ENCODE measurements at places on chromosomes 6 and 20.

DNA sequence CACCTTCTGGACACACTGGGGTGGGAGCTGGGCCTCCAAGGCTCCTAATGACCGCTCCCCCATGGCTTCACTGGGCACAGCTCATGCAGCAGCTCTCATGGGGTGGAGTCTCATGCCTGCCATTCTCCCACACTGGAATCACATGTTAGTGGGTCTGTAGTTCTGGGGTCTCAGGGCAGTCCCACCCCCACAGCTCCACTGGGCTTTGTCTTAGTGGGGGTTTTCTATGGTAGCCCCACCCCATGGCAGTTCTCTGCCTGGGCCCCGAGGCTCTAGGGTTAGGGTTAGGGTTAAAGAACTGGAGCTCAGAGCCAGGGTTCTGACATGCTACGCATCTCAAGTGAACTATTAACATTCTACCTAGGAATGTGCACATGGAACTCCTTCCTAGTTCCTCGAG is 139.0 kb downstream of the PCSK2 start:
- H3K36me3 ChIP-seq: no peaks in the 10 kb centered on the region
- H3K27me3 ChIP-seq: peaks cover 4% of the 10 kb centered on the region
- no peaks in the 10 kb centered on the region for H3K4me1 ChIP-seq
- no peak for DNase-seq
- H3K4me3 ChIP-seq: no peak overlapping the region

DNA sequence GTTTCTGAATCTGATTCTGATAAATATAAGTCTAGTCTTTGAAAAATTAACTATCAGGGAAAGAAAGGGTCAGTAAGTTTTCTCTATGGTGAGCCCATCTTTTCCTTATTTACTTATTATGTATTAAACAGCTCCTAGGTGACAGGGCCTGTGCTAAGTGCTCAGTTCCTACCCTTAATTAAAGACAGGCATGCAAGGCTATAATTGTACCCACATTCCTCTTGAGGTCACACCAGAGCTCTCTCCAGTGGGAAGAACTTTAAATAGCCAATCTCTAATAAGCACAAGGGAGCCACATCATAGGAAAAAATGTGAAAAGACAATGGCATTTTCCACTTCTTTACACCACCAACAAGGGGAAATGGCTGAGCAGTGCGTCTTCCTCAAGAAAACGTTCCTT is 421.8 kb upstream of the SLC35B3 start:
- H3K4me3 ChIP-seq: no peak overlapping the region
- H3K4me1 ChIP-seq: no peaks in the 10 kb centered on the region
- H3K36me3 ChIP-seq: no peaks in the 10 kb centered on the region
- H3K27ac ChIP-seq: no peak overlapping the region
- H3K27me3 ChIP-seq: no peaks in the 10 kb centered on the region

DNA sequence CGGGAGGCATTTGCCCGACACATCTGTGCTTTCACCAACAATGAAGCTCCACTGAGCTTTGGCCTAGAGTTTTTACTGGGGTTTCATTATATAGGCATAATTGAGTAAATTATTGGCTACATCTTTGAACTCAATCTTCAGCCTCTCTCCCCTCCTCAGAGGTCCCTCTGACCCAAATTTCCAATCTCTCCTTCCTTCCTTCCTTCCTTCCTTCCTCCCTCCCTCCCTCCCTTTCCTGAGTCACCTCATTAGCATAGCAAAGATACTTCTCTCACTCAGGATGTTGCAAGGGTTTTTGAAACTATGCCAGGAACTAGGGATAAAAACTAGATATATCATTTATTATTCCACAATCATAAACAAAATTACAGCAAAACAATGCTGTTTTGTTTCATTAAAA is 238.2 kb upstream of the PRND start:
- no peaks in the 10 kb centered on the region for H3K4me1 ChIP-seq
- H3K36me3 ChIP-seq: no peaks in the 10 kb centered on the region
- H3K27ac ChIP-seq: no peak overlapping the region
- no peak for DNase-seq
- H3K27me3 ChIP-seq: peaks cover 22% of the 10 kb centered on the region
- H3K4me3 ChIP-seq: no peak overlapping the region

- H3K36me3 ChIP-seq: peaks cover 39% of the 10 kb centered on the region
- no peak for DNase-seq
- H3K4me1 ChIP-seq: peaks cover 78% of the 10 kb centered on the region
- H3K27me3 ChIP-seq: no peaks in the 10 kb centered on the region
Measured at GRCh38 chr6:139154881-139155547, 20.1 kb downstream of the HECA start.

GRCh38 chr6:149209871-149210775 is 107.4 kb upstream of the TAB2 start:
- H3K27me3 ChIP-seq: no peaks in the 10 kb centered on the region
- peak; percentile 18 for DNase-seq
- H3K36me3 ChIP-seq: peaks cover 33% of the 10 kb centered on the region
- H3K4me1 ChIP-seq: peaks cover 20% of the 10 kb centered on the region

DNA sequence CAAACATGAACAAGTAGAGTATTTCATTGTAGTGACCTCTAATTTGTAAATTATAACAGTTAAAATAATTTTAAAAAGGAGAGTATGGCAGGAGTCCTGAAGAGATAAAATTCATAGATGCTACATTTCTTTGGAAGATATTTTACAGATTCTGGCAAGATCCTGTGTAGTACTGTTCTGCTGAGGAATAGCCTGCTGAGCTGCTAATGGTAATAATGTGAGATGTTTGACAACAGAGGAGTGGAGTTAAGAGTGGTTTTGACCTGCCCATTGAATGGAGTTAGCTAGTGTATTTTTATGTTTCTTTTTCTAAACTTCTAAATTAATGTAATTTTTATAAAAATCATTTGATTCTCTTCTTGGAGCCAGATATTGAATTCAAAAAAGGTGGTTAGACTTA is 11.8 kb downstream of the CLVS2 start:
- no peak for DNase-seq
- no peak overlapping the region for H3K4me3 ChIP-seq
- H3K27ac ChIP-seq: no peak overlapping the region
- peaks cover 1% of the 10 kb centered on the region for H3K27me3 ChIP-seq
- no peaks in the 10 kb centered on the region for H3K36me3 ChIP-seq

GRCh38 chr6:37171201-37171969 is 1.4 kb downstream of the PIM1 start:
- H3K36me3 ChIP-seq: peaks cover 58% of the 10 kb centered on the region
- peaks cover 6% of the 10 kb centered on the region for H3K27me3 ChIP-seq
- peak; percentile 46 for DNase-seq
- peaks cover 45% of the 10 kb centered on the region for H3K4me1 ChIP-seq

GRCh38 chr6:49607391-49607982 is 29.2 kb downstream of the RHAG start:
- no peak overlapping the region for H3K4me3 ChIP-seq
- H3K36me3 ChIP-seq: no peaks in the 10 kb centered on the region
- H3K27me3 ChIP-seq: peaks cover 3% of the 10 kb centered on the region
- no peak for DNase-seq
- H3K4me1 ChIP-seq: no peaks in the 10 kb centered on the region

- H3K27me3 ChIP-seq: no peaks in the 10 kb centered on the region
- no peaks in the 10 kb centered on the region for H3K36me3 ChIP-seq
- no peak for DNase-seq
- no peak overlapping the region for H3K4me3 ChIP-seq
Measured at GRCh38 chr6:157276134-157276532, 47.2 kb downstream of the TMEM242 start.

GRCh38 chr20:10005885-10006284 is 28.9 kb upstream of the ANKEF1 start:
- no peak overlapping the region for H3K27ac ChIP-seq
- no peaks in the 10 kb centered on the region for H3K4me1 ChIP-seq
- DNase-seq: no peak
- no peaks in the 10 kb centered on the region for H3K27me3 ChIP-seq

- no peaks in the 10 kb centered on the region for H3K27me3 ChIP-seq
- H3K4me1 ChIP-seq: peaks cover 90% of the 10 kb centered on the region
- peak overlapping the region; percentile 56 for H3K4me3 ChIP-seq
Measured at GRCh38 chr20:51480507-51481270, 61.8 kb downstream of the NFATC2 start.

DNA sequence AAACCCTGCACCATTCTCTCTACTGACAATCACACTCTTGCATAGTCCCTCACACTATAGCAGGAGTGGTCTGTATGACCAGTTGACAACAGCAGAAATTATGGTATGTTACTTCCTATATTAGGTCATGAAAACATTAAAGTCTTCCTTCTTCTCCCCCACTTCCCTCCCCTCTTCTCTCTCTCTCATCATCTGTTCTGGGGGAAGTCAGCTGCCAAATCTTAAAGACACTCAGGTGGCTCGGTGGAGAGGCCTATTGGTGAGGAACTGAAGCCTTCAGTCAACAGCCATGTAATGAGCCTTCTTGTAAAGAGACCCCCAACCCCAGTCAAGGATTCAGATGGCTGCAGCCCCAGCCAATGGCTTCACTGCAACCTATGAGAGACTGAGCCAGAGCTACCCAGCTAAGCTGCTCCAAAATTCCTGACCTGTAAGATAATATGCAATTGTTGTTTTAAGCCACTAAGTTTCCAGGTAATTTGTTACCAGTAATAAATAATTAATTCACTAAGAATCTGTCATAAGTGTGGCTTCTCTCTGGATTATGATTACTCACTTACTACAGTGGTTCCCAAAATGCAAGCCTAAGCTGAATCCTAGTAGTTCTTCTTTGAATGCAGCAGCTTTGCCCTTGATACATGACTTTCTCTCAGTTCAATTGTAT is 11.2 kb upstream of the TSBP1 start:
- no peak overlapping the region for H3K4me3 ChIP-seq
- no peaks in the 10 kb centered on the region for H3K36me3 ChIP-seq
- H3K27me3 ChIP-seq: peaks cover 13% of the 10 kb centered on the region
- H3K27ac ChIP-seq: no peak overlapping the region
- H3K4me1 ChIP-seq: no peaks in the 10 kb centered on the region

GRCh38 chr6:2790588-2791449 is 25.6 kb downstream of the WRNIP1 start:
- no peak overlapping the region for H3K4me3 ChIP-seq
- H3K4me1 ChIP-seq: peaks cover 37% of the 10 kb centered on the region
- H3K36me3 ChIP-seq: peaks cover 21% of the 10 kb centered on the region
- DNase-seq: peak; percentile 74

DNA sequence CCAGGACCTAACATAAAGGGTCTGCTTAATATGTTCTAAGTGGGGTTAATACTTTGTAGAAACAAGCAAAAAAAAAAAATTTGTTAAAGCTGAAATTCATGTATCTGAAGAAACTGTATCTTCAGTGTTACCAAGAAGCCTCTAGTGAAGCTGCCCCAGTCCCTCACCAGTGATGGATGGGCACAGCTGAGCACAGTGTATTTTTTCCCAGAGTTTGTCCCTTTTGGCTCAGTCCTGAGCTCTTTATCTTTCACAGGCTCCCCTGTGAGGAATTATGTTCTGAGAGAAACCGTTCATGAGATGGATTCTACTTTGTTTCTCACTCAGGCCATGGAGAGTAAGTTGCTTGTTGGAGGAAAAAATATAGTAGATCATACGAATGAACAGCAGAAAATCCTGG is 38.4 kb downstream of the KIF3B start:
- no peak overlapping the region for H3K27ac ChIP-seq
- H3K36me3 ChIP-seq: peaks cover 54% of the 10 kb centered on the region
- no peak for DNase-seq
- peaks cover 2% of the 10 kb centered on the region for H3K4me1 ChIP-seq
- no peak overlapping the region for H3K4me3 ChIP-seq

DNA sequence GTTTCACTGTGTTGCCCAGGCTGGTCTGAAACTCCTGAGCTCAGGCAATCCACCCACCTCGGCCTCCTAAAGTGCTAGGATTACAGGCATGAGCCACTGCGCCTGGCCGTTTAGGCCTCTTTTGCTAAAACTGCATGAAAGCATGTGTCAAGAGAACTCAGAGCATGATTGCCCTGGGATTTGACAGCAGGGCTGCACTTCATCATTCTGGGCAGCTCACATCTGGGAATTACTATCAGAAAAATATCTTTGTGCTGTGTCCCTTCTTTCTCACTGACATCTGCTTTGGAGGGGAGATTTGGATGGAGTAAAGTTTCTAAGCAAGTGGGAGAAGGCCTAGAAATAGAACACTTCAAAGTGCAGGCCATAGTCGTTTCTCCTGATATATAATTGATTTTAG is 59.6 kb upstream of the EIF2S2 start:
- peaks cover 3% of the 10 kb centered on the region for H3K27me3 ChIP-seq
- DNase-seq: no peak
- no peak overlapping the region for H3K4me3 ChIP-seq
- no peak overlapping the region for H3K27ac ChIP-seq
- no peaks in the 10 kb centered on the region for H3K36me3 ChIP-seq
- no peaks in the 10 kb centered on the region for H3K4me1 ChIP-seq

- H3K4me3 ChIP-seq: no peak overlapping the region
- no peak for DNase-seq
- no peaks in the 10 kb centered on the region for H3K4me1 ChIP-seq
- H3K36me3 ChIP-seq: no peaks in the 10 kb centered on the region
Measured at GRCh38 chr20:48459722-48460395, 367.9 kb downstream of the PREX1 start.

- DNase-seq: peak; percentile 53
- peaks cover 51% of the 10 kb centered on the region for H3K4me1 ChIP-seq
- peak within 1 kb of the TSS; percentile 91 for H3K27ac ChIP-seq
- peaks cover 17% of the 10 kb centered on the region for H3K36me3 ChIP-seq
- H3K4me3 ChIP-seq: peak within 1 kb of the TSS; percentile 78
Measured at GRCh38 chr20:59006864-59007664, at the start of gene CTSZ. Gene CTSZ (minus strand): TSS chr20:59007254. CDS start chr20:59007128, 126 bp downstream.

GRCh38 chr6:150930841-150931240 is 65.3 kb downstream of the MTHFD1L start:
- no peaks in the 10 kb centered on the region for H3K27me3 ChIP-seq
- H3K36me3 ChIP-seq: peaks cover 20% of the 10 kb centered on the region
- H3K27ac ChIP-seq: no peak overlapping the region

GRCh38 chr6:14957355-14958059 is 288.4 kb upstream of the JARID2 start:
- no peaks in the 10 kb centered on the region for H3K36me3 ChIP-seq
- H3K4me3 ChIP-seq: no peak overlapping the region
- H3K27ac ChIP-seq: no peak overlapping the region
- DNase-seq: no peak

DNA sequence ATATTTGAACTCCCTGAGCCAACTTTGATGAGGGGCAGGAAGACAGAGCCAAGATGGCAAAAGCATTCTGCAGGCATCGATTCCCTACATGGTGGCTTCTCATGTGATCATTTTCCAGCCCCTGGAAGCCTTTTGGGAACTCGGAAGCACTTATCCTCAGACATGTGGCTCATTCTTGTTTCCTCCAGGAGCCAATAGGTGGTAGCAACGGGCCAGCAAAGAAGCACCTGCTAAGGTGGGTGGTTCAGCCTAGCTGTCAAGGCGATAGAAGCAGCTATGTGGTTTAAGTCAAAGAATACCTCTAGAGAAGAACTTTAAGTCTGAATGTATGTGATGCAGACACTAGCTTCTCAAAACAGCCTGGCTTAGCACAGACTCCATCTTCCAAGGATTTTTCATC is 64.9 kb upstream of the PAX1 start:
- H3K27ac ChIP-seq: no peak overlapping the region
- no peaks in the 10 kb centered on the region for H3K4me1 ChIP-seq
- no peak for DNase-seq
- H3K36me3 ChIP-seq: no peaks in the 10 kb centered on the region
- H3K4me3 ChIP-seq: no peak overlapping the region
